ENCODE measurements at places on chromosomes 12 and 14.

GRCh38 chr12:52575256-52575655 is 1.6 kb upstream of the KRT74 start:
- no peak for DNase-seq

GRCh38 chr12:104955703-104956102 is 2.4 kb downstream of the SLC41A2 start:
- no peak for DNase-seq

DNA sequence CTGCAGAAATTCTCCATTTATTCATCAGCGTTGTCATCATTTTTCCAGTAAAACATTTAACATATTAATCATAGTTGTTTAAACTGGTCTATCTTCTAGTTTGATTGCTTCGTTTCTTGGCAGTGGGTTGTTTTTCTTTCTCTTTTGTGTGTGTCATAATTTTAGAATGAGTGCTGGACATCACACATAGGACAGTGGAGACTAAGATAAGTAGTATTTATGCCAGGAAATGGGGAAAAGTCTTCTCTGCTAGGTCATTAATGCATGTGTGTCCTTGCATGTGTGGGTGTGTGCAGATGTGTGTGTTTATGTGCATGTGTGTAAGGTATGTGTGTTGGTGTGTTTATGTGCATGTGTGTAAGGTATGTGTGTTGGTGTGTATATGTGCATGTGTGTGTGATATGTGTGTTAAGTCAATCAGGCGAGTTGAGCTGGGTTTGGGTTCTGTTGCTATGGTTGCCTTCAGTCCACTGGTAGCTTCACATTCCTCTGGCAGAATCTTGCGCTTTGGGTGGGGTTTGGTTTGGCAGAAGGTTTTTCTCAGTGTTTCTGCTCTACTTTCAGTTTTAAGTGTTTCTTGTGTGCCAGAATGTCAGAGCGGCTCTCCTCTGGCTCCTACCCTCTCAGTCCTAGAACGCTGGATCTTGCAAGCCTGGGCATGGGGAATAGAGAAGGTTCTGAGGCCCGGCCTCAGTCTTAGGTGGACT is 7.8 kb upstream of the ADGRD1 start:
- DNase-seq, result no peak

DNA sequence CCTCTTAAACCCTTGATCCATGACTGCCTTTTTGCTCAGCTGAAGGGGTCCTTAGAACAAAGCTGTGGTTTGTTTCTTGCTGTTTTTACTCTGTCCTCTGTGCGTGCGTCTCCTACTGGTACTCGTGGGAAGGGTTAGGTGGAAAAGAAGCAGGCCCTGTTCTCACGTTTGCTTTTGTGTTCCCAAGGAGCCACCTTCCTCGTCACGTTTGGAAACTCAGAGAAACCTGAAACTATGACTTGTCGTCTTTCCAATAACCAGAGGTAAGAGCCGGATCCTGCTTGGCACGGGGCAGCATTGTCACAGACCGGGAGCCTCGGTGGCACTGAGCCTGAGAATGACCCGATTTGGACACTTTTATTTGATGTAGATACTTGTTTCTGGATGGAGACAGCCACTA is 13.1 kb downstream of the ZFYVE21 start:
- DNase-seq, result no peak

GRCh38 chr12:6229224-6230218 is 29.3 kb downstream of the CD9 start:
- DNase-seq, result no peak

- no peak for DNase-seq
Measured at GRCh38 chr14:91890291-91890749, 23.0 kb upstream of the TC2N start.

DNA sequence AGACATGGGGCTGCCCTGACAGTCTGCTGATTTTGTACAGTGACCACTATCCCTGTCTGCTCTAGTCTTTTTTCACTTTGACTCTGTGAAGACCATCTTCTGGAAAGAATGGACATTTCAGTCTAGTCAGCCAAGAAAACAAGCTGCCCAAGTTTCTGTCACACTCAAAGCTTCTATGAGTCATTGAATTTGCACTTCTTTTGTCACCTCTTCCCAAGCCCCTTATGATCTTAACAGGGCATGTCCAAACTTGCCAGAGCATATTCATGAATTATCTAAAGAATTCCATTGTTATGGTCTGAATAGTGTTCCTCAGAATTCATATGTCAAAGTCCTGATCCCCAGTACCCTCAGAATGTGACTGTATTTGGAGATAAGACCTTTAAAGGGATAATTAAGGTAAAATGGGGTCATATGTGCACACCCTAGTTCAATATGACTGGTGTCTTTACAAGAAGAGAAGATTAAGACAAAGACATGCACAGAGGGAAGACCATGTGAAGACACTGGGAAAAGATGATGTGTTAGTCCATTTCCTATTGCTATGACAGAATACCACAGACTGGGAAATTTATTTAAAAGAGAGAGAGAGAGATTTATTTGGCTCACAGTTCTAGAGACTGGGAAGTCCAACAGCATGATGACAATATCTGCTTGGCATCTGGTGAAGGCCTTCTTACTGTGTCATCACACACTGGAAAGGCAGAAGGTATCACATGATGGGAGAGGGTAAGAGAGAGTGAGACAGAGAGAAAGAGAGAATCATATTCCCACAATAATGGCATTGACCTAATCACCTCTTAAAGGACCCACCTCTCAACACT is 242.6 kb downstream of the BTG1 start:
- no peak for DNase-seq

DNA sequence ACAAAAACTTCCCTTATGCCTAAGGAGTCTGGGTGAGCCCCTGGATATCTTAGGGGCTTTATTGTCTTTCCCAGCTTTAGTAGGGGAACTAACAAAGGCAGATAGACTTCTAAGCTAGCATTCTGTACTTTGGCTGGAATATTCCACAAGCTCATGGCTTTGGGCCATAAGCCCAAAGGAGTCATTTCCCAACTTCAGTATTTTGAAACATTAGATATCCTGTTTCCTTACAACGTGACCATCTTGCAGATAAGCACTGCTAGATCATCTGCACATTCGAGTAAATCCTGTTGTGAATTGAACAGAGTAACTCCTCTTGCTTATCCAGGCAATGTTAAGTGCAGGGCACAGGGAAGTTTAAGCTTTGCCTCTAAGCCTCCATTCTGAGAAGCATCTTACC is 70.6 kb upstream of the ACTN1 start:
- no peak for DNase-seq

Data from stimulated activated CD4-positive, alpha-beta T cell treated with anti-CD3 and anti-CD28 coated beads, Interleukin-4, amount 100 ng/mL, for 4 hours (primary cell).